Forelimb muscle (tissue), 1 donor: ENCODE measurements at places on chromosomes 6 and 20. TPM values are rescaled to one million over a fixed set of nuclear protein-coding genes. Genes with fewer than 3 reads are reported as not detected.

CLIC5 gene
- 17.6 TPM for polyA plus RNA-seq

- DNase-seq, result no peak
Measured at GRCh38 chr6:130966344-130966980, 96.6 kb downstream of the EPB41L2 start.

- DNase-seq, result no peak
Measured at GRCh38 chr6:119436583-119436982, 87.0 kb upstream of the MAN1A1 start.

DNA sequence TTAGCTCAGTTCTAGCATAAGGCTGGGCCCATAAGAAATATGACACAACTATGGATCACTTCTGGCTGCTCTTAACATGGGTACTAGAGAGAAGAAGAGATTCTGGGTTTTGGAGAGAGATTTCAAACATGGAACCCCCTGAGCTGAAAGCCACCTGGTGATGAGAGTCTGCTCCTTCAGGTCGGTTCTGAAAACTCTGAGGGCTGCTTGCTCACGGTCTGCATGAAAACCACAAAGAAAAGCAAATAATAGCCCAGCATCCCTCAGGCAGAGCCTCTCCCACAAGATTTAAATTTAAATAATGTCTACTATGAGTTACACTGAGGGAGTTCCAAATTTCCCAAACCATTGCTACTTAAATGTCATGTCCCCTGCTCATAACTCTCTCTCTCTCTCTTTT lies 301.5 kb downstream of the BMP7 start:
- DNase-seq, result no peak

HLA-DOA gene
- polyA plus RNA-seq, result 0.56 TPM

TPX2 gene
- polyA plus RNA-seq, result 21.5 TPM

GRCh38 chr20:36862857-36863668 lies 12.9 kb upstream of the TLDC2 start:
- DNase-seq, result no peak

GRCh38 chr20:37226889-37227288 lies 34.7 kb downstream of the GHRH start:
- peak; percentile 48 for DNase-seq

SLC22A7 gene
- not detected for polyA plus RNA-seq

LRRC1 gene
- polyA plus RNA-seq, result 7.5 TPM

DNA sequence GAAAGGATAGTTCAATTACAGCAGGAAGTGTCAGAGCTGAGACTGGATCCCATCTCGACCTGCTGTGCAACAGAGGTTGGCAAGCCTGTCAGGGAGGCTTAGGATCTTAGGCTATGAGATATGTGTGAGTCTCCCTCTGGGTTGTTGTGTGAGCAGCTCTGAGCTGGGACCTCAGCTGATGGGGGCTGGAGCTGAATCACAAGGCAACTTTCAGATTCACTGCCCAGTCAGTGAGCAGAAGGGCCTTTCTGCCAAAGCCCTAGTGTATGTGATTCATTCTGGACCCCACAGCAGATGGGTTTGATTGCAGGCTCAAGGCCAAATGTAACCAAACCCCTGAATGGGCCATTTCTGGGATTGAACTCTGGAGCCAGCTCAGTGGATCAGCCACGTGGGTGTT lies 4.5 kb downstream of the PI3 start:
- no peak for DNase-seq

PRL gene
- 0.76 TPM for polyA plus RNA-seq

DNA sequence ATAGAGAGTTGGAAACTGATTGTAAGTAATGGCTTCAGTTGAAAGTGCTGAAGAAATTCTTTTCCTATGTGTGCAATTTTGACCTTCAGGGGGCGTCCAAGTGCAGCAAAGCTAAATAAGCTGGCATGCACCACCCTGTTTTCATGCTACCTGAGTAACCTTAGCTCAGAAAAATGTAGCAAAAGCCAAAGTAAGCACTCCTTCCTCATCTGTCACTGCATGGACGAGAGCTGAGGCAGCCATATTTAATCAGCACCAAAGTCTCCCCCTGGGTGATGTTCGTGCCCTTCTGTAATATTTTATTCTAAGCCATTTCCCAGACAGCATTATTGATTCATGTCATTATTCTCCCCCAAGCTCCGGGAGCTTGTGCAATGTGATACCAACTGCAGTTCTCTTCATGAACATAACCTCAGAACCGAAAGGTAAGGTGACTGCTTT lies 123.1 kb downstream of the RPS12 start:
- no peak for DNase-seq

IL17F gene
- not detected for polyA plus RNA-seq

C20orf144 gene
- polyA plus RNA-seq, result 0.19 TPM

PCK1 gene
- polyA plus RNA-seq, result 0.24 TPM

HUS1B gene
- polyA plus RNA-seq, result 0.14 TPM

DNA sequence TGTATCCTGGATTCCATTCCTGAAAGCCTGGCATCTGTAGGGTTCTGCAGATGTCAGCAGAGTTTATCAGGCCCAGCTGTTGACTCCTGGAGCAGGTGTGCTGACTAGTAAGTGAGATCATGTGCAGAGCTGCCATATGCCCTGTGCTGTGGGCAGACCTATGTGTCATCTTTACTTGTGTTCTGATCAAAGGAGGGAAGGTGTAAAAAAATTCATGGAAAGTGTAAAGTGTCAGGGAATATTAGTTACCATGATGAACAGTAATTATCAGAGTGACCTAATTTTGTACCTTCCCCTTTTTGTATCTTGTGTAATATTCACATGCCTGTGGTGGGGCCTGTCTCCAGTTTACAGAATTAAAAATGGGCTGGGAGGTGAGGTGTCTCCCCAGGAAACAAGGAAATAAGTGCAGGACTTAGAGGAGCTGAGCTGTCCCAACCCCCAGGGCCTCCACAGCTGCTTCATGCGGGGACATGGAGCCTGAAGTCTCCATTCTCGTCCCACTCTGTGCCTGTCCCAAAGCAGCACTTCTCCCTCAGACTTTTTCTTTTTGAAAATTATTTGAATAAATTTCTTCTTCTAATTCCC lies 148.2 kb upstream of the GGTLC1 start:
- no peak for DNase-seq

- no peak for DNase-seq
Measured at GRCh38 chr6:7176208-7176607, 68.4 kb downstream of the RREB1 start.

DNA sequence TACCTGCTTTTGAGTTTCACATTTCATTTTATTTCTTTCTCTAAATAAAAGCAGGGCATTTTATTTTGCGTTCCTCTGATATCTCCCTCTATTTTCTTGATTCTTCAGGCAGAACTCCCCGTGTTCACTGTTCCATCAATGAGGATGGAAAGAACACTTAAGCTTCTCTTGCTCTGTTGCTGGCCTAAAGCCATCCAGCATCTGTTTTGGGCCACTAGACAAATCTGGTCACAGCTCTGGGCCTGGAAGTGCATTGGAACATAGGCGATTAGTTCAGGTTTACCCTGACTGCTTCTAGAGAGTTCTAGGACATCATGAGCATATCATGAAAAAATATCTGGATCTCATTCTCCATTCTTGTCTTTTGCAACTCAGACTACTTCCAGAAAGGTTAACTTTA lies 611.2 kb downstream of the UTRN start:
- DNase-seq, result no peak

PPIL6 gene
- polyA plus RNA-seq, result 5.2 TPM

ADAT2 gene
- polyA plus RNA-seq, result 10.5 TPM

CGA gene
- polyA plus RNA-seq, result 0.72 TPM

BTNL2 gene
- polyA plus RNA-seq, result 0.18 TPM

NOX3 gene
- polyA plus RNA-seq, result not detected

POM121L2 gene
- polyA plus RNA-seq, result not detected
